Activated T-cell treated with anti-CD3 and anti-CD28 coated beads for 1 hour (primary cell): ENCODE measurements at places on chromosomes 6 and 20.

DNA sequence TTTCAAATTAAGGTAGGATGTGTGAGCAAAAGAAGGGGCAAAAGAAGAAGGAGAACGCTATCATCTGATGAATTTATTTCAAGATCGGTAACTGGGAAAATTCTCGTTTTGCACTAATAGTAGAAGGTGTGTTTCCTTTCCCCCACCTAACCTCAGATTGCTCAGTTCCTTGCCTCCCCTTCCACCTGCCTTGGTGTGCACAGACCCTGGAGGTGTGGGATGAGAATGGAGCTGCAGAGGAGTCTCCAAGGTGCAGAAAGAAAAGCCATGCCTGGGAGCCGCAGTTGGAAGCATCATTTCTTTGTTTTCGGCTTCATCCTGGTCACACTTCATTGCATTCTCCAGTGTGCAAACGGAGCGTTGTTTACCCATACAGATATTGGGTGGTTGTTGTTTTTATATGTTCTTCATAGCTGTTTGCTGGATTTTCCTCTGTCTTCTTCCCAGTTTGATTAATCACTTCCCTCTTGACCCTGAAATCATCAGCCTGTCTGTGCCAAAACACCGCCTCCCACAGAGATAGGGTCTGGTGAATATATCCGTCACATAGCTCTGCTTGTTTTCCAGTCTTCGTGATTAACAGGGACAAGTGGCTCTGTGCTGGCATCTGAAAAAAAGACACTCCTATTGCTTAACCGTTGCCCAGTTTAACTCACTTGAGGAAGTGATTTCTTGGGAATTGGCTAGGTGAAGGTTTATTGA is 40.2 kb upstream of the NEDD9 start:
- DNase-seq, result no peak

DNA sequence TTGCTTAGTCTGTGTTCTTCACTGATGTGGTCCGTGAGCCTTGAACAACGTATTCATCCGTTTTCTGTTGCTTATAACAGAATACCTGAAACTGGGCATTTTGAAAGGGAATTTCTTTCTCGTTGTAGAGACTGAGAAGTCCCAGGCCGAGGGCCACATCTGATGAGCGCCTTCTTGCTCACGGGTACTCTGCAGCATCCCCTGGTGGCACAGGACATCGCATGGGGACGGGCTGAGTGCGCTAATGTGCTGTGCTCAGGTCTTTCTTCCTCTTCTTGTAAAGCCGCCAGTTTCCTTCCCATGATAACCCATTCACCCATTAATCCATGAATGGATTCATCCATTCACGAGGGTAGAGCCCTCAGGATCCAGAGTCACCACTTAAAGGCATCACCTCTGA is 161.0 kb downstream of the NFATC2 start:
- DNase-seq, result no peak

DNA sequence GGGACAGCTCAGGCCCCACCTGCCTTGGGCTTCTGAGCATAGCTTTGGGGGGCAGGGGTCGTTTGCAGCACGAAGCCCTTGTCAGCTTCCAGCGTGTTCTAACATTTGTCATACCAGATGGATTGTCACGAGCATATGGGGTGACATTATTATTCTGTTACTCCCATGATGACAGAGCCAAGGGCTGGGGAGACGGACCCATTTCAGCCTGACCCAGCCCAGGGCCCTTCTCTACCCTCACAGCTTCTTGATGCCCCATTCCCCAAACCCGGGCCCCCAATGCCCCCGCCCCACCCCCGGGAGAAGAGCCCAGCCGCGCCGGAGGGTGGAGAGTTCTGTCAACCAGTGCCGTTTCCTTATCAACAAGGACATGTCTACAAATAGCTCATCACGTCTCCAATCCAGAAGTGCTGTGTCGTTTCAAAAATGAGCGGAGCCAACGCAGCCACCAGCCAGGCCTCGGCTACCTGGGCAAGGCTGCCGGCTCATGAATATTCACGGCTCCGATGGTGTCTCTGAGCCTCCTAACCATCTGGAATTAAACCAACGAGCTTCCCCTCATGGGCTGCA is 9.6 kb upstream of the CHRNA4 start:
- no peak for DNase-seq

- no peak for DNase-seq
Measured at GRCh38 chr6:170184316-170184715, 106.6 kb downstream of the DLL1 start.

DNA sequence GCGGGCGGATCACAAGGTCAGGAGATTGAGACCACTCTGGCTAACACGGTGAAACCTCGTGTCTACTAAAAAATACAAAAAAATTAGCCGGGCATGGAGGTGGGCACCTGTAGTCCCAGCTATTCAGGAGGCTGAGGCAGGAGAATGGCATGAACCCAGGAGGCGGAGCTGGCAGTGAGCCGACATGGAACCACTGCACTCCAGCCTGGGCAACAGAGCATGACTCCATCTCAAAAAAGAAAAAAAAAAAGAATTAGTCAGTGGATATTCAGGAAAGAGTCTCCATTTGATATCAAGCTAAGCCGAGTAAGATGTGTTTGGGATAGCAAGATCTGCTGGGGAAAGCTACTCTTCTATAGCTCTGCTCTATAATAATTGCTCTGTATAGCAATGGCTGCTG is 41.0 kb downstream of the MOCS1 start:
- DNase-seq, result no peak

GRCh38 chr6:43736211-43736786 is 33.7 kb upstream of the VEGFA start:
- no peak for DNase-seq

- DNase-seq, result no peak
Measured at GRCh38 chr6:71395731-71396409, 107.3 kb downstream of the OGFRL1 start.

GRCh38 chr6:18978337-18979128 is 591.4 kb downstream of the RNF144B start:
- DNase-seq, result no peak

GRCh38 chr20:58100731-58101356 is 127.6 kb downstream of the ANKRD60 start:
- no peak for DNase-seq

GRCh38 chr20:4787820-4788219 is 66.1 kb downstream of the PRND start:
- DNase-seq, result no peak

GRCh38 chr6:92864966-92865555 is 554.3 kb downstream of the EPHA7 start:
- DNase-seq, result no peak

- DNase-seq, result no peak
Measured at GRCh38 chr6:169777896-169778295, 26.5 kb downstream of the ERMARD start.

- no peak for DNase-seq
Measured at GRCh38 chr6:161449521-161449920, 175.7 kb upstream of the AGPAT4 start.

DNA sequence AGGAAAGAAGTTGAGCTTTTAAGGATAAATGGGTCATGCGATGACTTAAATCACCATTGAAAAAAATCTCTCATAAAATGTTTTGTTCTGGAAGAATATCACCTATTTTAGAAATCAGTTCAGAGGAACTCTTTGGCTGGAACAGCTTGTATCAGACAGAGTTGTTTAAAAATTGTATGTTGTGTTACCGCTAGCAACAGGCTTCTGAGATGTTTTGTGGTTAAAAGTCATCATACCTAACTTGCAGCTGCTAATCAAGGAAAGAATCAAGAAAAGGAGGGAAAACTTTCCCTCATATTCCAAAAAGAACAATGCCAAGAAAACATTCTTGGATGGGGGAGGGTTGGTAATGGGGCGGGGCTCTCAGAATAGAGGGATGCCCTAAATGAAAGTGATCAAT is 220.7 kb upstream of the CITED2 start:
- DNase-seq, result no peak

DNA sequence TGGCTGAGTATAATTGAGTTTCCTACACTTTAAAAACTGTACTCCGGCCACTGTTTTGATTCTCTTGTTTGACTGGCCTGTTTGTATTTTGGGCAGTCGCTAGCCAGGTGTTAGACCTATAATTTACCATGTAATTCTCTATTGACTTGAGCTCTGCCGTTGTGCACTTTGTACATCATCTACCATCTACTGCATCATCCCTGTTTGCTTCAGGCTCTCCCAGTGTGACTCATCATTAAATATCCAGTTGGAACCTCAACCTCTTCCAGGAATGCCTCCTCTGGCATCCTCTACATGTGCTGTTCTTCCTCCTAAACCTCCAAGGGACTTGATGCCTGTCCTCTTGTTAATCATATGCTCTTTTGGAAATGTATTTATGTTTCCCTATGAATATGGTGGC is 72.3 kb downstream of the FARS2 start:
- DNase-seq, result no peak

- no peak for DNase-seq
Measured at GRCh38 chr20:48287021-48287494, 501.8 kb upstream of the SULF2 start.

GRCh38 chr6:125533710-125534397 is 215.6 kb upstream of the HEY2 start:
- no peak for DNase-seq

- DNase-seq, result peak; percentile 59
Measured at GRCh38 chr20:25090492-25091429, 8.8 kb upstream of the VSX1 start.

GRCh38 chr6:2984738-2985406 is 13.5 kb upstream of the SERPINB6 start:
- DNase-seq, result no peak

DNA sequence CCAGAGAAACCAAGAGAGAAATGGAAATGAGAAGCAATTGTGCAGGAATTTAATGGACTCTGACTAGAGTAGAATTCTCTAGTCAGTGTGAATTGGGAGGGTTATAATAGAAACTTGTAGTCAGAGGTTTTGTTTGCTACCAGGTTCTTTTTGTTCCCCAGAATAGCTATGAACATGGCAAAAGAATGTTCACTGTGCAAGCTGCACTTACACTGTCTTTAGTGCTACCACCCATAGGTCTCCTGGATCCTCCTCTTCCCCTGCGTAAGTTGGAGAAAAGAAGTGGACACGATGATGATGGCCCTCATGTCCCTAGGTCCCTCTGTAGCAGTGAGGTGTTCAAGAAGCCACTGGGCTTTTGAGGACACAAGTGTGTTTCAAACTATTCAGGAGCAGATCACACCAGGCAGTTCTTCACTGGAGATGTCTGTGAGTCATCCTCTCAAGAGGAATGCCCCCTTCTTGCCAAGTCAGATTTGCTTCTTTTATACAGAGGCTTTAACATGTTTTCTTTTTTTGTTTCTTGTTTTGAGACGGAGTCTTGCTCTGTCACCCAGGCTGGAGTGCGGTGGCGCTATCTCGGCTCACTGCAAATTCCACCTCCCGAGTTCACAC is 47.6 kb upstream of the SMIM8 start:
- no peak for DNase-seq

DNA sequence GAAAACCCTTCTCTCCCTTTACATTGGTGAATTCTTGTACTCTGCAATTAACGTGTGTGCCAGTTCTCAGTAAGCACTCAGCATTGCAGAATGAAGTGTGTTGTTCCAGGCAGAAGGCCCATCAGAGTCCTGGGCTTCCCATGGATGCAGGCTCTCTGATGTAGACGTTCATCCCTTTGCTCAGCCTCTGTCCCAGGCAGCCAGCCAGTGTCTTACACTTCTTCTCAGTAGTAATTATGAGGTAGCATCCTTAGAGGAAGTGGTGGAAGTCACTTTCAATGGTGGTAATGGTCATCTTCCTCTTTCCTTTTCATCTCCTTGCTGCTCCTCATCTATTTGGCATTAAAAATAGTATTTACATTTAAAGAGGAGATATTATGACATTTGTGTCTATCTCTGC is 66.7 kb upstream of the FYN start:
- DNase-seq, result no peak

GRCh38 chr20:40442181-40442963 is 246.7 kb downstream of the MAFB start:
- DNase-seq, result no peak

GRCh38 chr6:70651326-70651905 is 16.3 kb upstream of the SMAP1 start:
- peak; percentile 7 for DNase-seq
